Stimulated activated CD8-positive, alpha-beta memory T cell treated with anti-CD3 and anti-CD28 coated beads, Interleukin-15, amount 100 ng/mL, for 4 hours (primary cell): ENCODE measurements at places on chromosomes 13 and 19.

DNA sequence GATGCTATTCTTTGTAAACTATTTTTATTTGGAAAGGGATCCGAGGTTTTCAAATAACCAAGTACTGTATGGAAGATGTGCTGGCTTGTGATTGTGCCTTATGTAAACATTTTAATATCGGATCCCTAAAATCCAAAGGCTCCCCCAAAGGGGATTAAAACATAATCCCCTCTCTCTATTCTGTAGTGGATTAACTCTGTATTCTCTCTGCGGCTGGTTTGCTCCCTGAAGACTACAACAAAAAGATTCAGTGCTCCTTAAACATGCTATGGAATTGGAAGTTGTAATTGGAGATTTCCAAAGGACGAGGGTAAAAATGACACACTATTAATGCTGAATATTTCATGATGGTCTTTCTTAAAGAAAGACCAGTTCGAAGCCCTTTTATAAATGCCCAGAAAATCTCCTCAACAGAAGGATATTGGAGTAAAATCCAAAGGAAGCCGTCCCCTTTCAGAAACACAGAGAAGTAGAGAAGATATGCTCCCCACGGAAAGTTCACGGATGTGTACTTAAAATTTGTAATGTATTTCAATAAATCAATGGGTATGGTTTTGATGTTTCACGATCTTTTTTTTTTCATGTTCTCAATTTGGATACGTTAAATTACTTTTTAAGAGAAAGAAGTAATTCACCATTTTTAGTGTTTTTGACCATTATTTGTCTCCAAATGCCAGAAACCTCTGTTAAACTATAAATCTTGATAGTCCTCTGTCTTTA is 6.5 kb downstream of the MAB21L1 start:
- DNase-seq, result no peak

DNA sequence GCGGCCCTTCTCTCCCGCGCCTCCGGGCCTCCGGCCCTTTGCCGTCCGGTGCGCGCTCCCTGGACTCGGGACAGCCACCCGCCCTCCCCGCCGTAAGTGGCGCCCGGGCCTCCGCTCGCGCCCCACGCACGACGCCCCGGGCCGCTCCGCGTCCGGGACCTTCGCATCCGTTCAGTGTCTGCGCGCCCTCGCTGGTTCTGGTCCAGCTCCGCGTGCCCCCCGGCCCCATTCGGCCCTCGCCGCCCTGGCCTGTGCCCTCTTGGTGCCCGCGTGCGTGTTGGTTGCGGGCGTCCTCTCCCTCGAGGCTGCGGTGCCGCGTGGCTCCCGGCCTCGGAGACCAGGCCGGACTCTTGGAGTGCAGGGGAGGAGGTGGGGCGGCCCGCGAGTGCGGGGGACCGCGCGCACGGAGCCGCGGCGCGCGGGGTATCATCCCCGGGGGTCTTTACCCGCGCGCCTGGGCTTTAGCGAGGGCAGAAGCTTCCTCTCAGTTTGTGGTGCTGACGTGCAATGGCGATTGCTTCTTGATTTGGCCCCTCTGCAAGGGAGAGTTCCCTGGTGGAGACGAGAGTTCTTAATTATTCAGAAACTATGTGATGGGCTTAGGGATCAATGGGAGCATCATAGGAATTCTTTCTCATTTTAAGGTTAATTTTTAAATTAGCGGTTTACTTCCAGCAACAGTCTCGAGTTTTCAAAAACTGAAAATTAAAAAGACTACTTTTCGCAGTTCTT is 757 bp downstream of the WASF3 start:
- DNase-seq, result no peak

DNA sequence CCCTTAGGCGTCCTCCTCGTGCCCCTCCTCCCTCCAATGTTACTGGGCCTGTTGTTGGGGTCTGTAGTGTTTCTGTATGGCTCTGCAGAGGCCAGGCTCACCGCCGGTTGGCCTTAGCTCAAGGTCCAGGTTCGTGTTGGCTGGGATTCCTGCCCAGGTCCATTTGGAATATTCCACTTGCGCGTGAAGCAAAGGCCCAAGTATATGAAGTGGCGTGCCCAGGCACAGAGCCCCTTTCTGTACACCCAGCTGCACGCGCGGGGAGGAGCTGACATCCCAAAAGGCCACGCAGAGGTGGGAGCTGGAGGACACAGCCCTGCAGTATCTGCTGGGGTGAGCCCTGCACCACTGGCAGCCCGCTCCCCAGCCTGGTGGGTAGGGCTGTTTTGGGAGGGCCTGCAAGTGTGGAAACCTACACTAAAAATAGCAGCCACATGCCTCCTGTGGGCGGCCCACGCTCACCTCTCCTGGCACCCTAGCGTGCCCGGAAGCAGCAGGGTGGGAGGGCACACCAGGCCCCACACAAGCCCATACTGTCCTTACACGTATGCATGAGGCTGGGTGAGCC is 30.2 kb downstream of the CRTC1 start:
- no peak for DNase-seq

DNA sequence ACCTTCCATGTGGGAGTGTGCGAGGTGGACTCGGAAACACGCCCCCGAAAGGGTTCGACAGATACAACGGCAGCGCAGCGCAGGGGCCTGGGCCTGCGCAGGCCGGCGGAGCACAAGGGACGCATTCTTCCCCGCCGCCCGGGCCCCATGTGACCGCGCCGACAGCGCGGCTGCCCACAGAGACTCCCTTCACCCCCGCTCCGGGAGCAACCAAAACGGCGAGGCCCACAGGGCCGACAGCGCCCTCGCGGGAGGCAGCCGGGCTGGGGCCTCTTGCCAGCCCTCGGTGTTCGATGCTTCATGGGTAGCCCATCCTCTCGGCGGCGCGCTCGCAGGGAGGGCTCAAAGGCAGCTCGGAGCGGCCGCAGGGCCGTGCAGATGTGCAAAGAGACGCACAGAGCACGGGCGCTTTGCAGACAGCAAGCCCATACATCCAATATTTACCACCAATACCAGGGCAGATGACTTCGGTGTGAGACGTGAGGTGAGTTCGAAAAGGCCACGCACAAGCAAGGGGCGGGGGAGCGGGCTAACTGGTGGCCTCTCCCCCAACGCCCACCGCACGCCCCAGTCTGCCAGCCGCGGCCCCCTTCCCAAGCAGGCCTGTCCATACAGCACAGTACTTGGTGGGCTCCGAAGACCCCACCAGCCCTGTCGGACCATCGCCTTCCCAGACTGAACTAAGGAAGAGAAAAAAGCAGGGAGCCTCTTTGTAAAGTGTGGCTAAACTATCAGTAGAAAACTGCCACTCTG is 89.9 kb downstream of the CRYL1 start:
- no peak for DNase-seq

DNA sequence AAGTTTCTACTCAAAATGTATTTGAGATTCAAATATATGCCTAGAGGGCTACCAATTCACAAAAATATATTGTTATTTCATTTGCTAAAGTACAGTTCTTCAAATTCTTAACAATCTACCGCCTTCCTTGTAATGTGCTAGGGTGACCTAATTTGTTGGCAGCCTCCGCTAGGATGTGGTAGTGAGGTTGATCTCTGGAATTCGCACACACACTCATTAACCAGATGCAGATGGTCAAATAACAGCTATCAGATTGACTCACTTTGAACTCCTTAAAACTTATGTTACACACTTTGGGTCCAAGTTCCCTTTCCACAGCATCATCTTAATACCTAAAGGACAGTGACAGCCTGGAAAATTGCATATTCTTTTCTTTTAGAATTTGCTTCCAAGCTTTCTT is 367.3 kb downstream of the DCT start:
- DNase-seq, result no peak
